ENCODE measurements at places on chromosomes 12 and 14.

GRCh38 chr12:102010265-102010994 is 51.4 kb downstream of the WASHC3 start:
- no peak for DNase-seq

GRCh38 chr14:73770977-73771847 is 57.0 kb upstream of the PNMA1 start:
- DNase-seq, result no peak

DNA sequence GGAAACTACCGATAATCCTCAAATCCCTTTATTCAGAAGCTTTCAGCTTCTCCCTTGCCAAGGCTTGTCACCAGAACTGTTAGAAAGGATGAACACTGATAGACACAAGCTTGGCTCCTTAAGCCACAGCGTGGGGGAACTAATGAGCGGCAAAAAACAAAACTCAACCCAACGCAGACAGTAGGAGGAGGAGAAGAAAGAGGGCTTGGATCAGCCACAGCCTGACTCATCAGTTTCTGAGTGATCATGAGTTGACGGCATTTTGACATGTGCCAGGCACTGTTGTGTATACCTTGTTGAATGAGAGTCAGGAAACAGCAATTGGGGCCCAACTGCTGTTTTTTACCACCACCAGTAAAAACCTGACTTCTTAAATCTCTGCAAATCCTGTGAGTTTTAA is 23.7 kb downstream of the PLXNC1 start:
- no peak for DNase-seq

DNA sequence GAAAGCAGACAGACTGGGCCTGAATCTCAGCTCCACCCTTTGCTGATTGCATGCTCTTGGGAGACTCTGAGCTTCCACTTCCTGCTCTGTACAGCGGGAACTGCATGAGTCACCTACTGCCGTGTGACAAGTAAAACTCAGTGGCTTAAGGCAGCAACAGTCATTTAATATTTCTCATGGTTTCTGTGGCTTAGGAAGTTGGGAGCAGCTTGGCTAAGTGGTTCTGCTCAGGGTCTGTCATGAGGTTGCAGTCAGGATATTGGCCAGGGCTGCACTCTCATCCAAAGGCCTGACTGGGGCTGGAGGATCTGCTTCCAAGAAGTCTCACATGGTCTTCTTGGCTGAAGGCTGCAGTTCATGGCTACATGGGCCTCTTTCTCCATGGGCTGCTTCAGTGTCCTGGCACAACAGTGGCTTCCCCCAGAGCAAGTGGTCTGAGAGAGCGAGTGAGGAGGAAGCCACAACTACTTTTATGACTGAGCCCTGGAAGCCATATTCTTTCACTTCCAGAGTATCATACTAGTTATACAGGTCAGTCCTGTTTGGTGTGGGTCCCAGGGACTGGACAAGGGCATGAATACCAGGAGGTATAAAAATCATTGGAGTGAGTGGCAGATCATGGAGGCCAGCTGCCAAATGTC is 49.7 kb downstream of the FAM222A start:
- no peak for DNase-seq

GRCh38 chr12:106766393-106766826 is 8.1 kb upstream of the RIC8B start:
- DNase-seq, result no peak

DNA sequence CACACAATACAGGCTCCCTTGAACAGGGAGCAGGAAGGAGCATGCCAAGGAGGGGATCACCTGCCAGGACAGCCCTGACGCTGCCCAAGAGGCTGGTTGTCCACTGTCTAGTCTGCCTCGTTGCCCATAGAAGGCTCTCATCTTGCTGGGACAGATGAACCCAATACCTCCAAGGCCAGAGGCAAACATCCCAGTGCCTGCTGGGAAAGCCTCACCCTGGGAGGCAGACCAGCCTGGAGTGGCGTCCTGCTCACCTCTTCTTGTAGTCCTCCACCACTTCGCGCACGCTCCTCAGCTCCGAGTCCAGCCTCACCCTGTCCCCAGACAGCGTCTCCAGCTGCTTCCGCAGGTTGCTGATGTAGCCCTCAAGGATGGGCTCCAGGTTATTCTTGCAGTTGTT is 2.4 kb downstream of the KRT73 start:
- no peak for DNase-seq

GRCh38 chr12:130701402-130701744 is 14.7 kb downstream of the RIMBP2 start:
- no peak for DNase-seq

DNA sequence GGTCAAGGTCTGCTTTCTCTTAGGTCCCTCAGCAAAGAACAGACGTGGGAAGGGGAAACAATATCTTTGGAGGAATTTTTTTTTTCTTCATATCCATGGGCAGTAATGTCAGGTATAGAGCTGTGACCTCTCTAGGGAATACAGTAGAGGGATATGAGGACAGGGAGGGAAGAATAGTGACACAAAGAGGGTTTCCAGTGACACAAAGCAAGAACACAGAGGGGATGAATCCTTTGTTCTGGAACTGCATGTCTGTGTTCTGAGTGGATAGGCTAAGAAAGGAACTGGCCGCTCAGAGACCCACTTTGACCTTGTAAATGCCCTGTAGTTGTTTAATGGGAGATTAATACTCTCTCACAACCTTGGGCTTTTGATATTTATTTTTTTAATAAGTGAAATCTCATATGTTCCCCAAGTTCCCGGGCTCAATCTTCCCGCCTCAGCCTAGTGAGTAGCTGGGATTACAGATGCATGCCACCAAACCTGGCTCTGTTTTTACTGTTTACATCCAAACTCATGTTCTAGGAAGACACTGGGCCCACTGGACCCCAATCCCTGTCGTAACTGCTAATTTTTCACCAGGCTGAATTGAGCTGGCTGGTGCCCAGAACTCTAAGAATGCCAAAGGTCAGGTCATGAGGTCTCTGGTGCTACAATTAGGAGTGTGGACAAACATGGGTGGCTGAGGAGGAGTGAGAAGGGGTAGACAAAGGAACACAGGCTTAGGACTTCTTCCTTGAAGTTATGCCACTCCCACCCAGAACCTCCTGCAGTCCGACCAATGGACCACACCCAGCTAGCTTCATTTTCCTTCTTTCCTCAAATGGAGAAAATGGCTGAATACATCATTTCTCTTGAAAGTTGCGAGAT is 9.1 kb upstream of the PLEKHH1 start:
- DNase-seq, result no peak

GRCh38 chr14:28761438-28762291 is 4.9 kb upstream of the FOXG1 start:
- DNase-seq, result no peak

DNA sequence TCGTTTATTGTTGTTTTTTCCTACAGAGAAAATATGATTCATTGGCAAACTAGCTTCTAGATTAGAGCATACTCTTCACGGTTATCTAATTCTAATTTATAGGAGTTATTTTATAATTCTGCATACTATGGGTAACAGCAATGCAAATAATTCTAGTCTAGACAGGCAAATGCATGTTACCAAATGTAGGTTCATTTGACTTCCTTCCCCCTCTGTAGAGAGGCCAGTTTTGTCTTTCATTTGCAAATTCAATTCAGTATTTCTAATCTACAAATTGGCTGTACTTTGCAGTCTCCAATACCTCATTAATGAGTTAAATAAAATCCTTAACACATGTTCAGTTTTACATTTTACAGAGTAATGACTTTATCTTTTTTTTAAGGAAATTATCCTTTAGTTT is 4.2 kb downstream of the LGMN start:
- no peak for DNase-seq

- DNase-seq, result no peak
These were observed 35.6 kb downstream of the PIK3C2G start for GRCh38 chr12:18296909-18297280.

- no peak for DNase-seq
These were observed 977 bp upstream of the KRT5 start for GRCh38 chr12:52521175-52521567.

DNA sequence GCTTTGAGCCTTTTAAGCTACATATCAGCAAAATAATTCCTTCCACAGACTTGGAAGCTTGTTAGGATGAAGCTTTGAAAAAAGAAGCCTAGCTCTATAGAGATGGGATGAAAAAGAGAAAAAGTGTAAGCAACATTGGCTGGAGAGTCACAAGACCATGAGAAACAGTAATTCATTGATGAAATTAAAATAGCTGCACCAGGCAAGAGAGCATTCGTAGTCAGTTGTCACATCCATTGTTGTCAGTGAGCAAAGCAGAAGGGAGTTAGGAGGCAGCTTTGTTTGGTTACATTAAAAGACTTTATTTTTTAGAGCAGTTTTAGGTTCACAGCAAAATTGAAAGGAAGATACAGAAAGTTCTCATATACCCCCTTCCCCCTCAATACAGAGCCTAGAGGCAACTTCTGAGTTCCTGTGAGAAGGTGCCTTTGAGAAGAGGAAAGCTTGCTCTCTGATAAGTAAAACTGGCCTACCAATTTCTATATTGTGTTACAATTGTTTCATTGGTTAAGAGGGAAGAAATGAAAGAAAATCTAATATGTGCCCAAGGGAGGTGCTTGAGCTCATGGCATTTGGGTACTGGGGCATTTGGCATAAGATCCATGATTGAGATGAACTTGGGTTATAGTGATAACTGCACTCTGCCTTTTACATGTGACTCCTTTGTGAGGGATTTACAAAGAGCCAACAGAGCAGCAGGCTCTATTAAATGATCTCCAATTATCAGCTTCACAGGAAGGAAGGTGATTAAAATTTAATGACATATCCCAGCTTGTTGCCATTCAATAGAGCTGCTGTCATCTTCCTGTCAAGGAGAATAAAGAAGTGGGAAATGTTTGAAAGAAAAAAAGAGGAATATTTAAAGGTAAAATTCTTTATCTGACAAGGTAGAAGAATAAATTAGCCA is 361.3 kb upstream of the TMTC1 start:
- DNase-seq, result no peak

GRCh38 chr12:95629392-95629791 is 78.1 kb upstream of the USP44 start:
- DNase-seq, result no peak

DNA sequence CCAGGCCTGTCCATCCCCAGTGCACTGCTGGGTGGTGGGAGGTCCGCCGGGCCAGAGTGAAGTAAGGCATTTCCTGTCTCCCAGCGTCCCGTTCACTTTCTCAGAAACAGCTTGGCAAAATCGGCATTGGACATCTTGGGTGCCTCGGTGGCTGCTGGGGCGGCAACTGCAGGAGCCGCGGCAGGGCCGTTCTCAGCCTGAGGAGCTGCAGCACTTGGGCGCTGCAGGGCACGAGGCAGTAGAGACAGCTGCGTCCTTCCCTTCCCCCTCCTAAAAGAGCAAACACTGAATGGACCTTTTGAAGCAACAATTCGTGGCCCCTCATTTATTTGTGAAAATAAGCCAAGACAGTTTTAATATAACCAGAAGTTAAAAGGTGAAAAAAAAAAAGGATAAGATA is 8.3 kb downstream of the FICD start:
- DNase-seq, result no peak

DNA sequence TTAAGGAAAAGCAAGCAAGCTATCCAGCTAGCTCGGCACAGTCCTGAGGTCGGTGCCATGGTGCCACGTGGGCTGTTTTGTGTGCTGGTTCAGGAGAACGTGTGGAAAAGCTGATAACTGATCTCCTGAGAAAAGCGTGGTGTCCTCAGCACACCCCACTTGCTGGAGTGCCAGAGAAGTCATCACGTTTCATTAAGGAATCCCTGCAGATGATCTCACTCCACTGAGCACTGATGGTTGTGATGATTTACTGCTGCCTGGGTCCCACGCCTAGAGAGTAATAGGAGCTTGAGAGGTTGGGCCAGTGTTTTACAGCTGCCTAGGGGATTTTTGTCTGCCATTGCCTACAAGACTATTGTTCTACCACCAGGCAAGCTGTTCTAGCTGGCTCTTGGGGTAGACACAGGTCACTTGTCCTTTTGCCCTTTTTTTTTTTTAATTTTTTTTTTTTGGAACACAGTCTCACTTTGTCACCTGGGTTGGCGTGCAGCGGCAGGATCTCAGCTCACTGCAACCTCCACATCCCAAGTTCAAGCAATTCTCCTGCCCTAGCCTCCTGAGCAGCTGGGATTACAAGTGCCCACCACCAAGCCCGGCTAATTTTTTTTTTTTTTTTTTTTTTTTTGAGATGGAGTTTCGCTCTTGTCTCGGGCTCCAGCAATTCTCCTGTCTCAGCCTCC is 42.3 kb upstream of the EVL start:
- no peak for DNase-seq

DNA sequence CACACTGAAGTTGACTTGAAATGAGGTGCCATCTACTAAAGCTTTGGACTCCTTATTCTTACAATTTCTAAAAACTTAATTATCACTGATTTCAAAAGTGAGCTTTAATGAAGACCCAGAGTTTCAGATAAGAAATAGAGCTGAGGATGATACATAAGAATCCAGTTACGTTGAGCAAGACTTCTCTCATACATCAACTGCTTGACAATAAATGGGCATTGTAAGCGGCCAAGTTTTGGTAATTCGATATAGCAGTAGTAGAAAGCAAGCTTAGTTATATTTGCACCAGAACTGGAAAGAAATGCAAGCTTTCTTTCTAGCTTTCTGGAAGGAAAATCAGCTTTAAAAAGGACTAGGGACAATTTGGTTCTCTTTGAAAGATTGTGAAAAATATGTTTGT is 1359.6 kb downstream of the FSCB start:
- no peak for DNase-seq

GRCh38 chr12:26699237-26699636 is 133.8 kb downstream of the ITPR2 start:
- no peak for DNase-seq

- DNase-seq, result no peak
These were observed 64.0 kb upstream of the SLC24A4 start for GRCh38 chr14:92258934-92259333.

GRCh38 chr14:44477953-44478352 is 29.1 kb downstream of the FSCB start:
- DNase-seq, result no peak

DNA sequence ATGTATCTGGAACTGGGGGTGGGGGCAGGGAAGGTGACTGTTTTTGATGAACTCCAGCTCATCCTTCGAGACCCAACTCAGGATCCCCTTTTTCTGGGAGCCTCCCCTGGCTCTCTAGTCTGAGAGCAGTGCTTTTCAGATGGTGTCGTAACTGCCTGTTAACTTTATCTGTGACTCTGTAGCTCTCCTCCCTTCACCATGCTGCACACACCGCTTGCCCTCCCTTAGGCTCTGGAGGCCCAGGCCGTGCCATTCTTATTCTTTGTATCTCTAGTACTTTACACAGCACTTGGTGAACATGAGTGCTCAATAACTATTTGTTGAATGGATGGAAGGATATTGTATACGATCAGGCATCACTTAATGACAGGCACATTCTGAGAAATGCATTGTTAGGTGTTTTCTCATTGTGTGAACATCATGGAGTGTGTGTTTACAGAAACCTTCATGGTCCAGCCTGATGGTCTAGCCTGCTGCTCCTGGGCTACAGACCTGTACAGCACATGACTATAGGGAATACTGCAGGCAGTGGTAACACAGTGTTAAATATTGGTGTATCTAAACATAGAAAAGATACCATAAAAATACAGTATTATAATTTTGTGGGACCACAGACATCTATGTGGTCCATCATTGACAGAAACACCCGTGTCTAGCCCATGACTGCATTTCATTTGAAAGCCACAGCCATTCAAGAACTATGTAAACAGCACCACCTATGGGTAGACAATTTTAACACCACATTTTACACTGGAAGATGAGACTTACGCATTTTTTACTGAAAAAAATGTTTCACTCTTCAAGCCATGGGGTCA is 91.8 kb downstream of the EML1 start:
- peak; percentile 58 for DNase-seq
